ENCODE measurements at places on chromosomes 11 and 22.
A peak's percentile ranks its signal among the peaks of the same experiment; 100 is the strongest.

DNA sequence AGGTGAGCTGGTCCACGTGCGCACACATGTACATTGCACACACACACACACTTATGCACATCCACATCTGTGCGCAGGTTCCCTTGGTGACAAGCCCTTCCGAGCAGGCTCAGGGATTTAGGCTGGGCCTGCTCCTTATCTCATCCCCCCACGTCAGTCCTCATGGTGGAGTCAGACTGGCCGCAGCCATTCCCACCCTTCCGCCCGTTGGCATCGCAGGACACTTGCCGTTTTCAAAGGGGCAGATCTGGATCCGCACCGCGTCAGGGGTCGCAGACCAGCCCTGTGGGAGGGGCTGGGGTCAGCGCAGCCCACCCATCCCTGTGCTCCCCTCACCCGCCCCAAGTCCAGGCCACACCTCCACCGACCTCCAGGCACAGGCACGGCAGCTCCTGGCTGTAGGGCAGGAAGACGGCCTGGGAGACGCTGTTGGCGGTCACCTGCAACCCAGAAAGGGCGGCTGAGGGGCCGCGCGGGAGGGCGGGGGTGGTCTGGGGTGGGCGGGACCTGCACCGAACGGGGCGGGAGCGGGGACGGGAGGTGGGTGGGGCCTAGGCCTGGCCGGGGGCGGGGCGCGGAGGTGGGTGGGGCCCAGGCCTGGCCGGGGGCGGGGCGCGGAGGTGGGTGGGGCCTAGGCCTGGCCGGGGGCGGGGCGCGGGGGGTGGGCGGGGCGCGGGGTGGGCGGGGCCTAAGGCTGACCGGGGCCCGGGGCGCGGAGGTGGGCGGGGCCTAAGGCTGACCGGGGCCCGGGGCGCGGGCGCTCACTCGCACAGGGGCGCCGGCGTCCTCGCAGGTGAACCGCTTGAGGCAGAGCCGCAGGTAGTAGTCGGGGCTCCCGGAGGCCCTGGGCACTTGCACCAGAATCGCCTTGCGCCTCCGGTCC, 13.3 kb downstream of the IL17REL start:
- DNase-seq, result no peak

- no peak for DNase-seq
These were observed 13.9 kb downstream of the FZD4 start for GRCh38 chr11:86941077-86941870.

DNA sequence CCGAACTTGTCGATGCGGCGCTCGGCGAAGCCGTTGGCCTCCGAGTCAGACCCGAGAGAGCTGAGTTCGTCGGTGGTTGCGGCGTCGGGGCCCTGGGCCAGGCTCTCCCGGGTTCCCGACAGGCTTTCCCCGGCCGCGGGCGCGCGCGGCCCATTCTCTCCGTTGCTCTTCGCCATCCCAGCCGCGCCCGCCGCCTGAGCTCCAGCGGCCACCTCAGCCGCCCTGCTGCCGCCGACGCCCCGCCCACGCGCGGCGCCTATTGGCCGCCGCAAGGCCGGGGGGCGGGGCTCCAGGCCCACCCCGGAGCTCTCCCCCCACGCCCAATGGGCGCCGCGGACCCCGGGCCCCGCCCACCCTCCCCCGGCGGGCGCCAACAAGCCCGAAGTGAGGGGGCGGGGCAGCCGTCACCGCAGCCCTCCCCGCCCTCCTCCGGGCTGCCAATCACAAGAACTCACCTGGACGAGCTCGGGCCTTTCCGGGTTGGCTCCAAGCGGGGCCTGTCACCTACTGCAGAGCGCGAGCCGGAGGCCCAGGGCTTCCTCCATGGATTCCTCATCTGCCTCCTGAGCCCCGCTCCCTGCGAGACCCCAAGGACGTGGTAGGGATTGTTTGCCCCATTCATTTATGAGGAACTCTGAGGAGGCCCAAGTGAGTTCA, at the start of gene TBC1D10A:
Gene TBC1D10A (minus strand): TSS at position 236 of the 657 bp plus-strand sequence. CDS start 60 bp downstream, at position 176.
- DNase-seq, result peak; percentile 61

GRCh38 chr11:133710241-133710640, 135.1 kb downstream of the SPATA19 start:
- no peak for DNase-seq

- no peak for DNase-seq
These were observed 4.0 kb downstream of the EP300 start for GRCh38 chr22:41096391-41096790.

- no peak for DNase-seq
These were observed 7.7 kb upstream of the DGAT2 start for GRCh38 chr11:75760710-75761493.

- no peak for DNase-seq
These were observed 25.9 kb downstream of the MOV10L1 start for GRCh38 chr22:50115693-50116092.

GRCh38 chr11:94150704-94151685, 22.4 kb downstream of the PANX1 start:
- no peak for DNase-seq

- DNase-seq, result no peak
These were observed 192.1 kb downstream of the IGLL1 start for GRCh38 chr22:23387827-23388516.

- no peak for DNase-seq
These were observed 73.6 kb downstream of the CSTPP1 start for GRCh38 chr11:47010179-47010578.

DNA sequence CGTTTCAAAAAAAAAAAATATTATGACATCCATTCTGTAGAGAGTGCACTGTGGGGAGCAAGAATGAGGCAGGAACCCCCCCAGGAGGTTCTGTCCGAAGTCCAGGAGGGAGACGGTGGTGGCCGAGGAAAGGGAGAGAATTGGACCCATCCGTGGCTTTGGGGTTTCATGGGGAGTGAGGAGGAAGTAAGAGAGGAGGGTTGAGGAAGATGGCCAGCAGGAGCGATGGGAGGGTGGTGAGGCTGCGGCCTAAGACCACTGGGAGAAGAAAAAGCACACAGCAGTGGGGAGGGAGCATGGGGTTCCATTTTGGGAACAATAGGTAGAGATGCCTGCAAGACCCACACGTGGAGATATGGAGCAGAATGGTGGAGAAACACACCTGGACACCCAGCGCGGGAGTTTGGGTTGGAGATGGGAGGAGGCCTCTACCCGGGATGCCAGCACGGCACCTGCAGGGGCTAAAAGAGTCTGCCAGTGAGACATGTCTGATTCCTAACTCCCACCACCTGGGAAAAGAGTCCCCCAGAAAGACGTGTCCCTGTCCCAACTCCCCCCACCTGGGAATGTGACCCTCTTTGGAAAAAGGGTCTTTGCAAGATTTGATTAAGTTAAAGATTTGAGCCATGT, 72.5 kb upstream of the SHANK2 start:
- no peak for DNase-seq

GRCh38 chr11:134583397-134583990, 171.5 kb upstream of the B3GAT1 start:
- no peak for DNase-seq

- no peak for DNase-seq
These were observed 2.6 kb downstream of the KCNK7 start for GRCh38 chr11:65592858-65593517.

DNA sequence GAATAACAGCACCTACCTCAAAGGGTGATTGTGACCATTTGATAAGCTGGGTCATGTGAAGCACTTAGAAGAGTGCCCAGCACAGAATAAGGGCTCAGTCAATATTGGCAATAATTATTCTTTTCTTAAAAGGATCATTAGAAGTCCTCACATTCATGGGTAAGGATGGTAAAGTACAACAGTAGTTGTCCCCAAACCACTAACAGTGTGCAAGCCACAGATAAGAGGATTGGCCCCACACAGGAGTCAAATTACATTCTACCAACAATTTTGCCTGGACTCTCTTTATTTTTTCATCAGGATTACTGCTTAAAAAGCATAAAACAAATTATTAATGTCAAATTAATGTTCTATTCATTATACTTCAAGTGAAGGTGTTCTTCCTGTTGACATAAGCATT, 271.5 kb upstream of the PDGFD start:
- no peak for DNase-seq

DNA sequence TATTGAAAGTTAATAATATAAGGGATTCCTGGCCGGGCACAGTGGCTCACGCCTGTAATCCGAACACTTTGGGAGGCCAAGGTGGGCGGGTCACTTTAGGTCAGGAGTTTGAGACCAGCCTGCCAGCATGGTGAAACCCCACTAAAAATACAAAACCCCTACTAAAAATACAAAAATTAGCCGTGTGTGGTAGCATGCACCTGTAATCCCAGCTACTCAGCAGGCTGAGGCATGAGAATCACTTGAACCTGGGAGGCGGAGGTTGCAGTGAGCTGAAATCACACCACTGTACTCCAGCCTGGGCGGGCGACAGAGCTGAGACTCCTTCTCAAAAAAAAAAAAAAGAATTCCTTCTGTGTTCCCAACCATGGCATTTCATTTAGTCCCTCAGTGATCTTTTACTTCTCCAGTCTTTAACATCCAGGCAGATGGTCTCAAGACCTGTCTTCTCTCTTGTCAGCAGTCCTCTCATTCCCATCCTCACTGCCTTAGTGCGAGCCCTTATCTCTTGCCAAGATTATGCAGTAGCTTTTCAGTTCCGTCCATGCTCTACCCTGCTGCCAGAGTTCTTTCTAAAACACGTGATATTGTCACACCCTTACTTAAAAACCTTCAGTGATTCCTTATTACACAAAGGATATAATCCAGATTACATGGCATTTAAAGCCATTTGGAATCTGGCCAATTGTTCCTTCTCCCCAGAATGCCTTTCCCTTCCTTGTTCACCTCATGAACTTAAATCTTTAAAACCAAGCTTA, 17.9 kb downstream of the RTN3 start:
- no peak for DNase-seq

DNA sequence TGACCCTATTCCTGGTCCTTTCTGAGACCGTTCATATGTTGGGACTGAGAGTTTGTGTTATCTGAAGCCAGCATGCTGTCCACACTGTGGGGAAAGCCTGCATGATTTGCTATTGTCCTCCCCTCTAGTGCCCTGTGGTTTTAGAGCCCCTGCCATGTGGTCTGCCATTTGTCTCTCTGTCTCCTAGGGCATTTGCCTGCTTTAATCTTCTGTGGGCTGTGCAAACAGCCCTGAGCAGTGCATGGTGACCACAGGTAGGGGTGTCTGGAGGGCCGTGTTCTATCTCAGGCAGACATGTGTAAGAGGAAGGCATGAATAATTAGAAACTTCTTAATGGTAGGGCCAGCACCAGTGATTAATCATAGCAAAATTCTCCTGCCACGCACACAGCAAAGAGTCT, 23.0 kb downstream of the AMPD3 start:
- no peak for DNase-seq

DNA sequence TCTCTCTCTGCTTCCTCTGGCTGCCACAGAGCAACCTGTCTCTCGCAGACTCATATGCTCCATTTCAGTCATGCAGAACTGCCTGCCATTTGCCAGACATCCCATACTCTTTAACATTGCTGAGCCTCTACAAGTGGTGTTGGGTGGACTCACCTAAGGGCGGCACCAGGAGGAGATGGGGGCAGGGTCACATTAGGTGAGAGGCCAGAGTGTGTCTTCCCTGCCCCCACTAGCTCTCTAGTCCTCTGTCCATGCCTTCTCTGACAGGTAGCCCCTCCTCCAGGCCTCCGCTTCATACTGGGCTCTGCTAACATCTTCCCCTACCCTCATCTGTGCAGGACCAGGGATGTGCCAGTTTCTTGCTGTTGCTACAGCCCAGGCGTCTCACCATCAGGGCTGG, 366.3 kb downstream of the TENM4 start:
- no peak for DNase-seq

- no peak for DNase-seq
These were observed 19.2 kb downstream of the THAP12 start for GRCh38 chr11:76361776-76362175.

- DNase-seq, result no peak
These were observed 11.7 kb downstream of the MSANTD2 start for GRCh38 chr11:124788521-124788920.

DNA sequence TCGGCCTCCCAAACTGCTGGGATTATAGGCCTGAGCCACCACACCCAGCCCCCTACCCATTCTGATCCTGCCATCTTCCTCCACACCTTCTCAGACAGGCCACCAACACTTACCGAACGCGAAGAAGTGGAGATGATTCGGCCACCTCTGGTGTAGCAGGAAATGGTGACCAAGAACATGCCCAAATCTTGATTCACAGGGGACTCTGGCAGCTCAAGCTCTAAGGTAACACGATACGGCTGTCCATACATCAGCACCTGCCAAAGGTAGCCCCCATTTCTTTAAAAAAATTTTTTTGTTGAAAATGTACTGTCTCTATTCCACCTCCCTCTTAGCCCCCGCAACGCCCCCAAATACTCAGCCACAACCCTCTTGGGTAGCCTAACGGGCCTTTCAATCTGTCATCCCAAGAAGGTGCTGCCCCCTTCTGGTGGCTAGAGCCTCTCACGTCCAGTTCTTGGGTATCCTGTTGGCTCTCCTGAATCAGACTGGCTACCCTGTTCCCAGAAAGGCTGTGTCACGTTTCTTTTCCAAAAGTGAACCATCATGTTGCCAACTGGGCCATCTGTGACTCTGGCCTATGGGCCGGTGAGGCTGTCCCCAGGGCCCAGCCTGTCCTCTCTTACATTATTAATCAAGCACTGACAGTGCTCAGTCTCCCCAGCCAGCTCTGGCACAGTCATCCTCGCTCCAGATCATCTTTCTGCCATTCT, 5.3 kb upstream of the LRRN4CL start:
- peak; percentile 46 for DNase-seq

- no peak for DNase-seq
These were observed 387.6 kb upstream of the DDI1 start for GRCh38 chr11:103648670-103649400.

GRCh38 chr11:93857413-93858120, 7.1 kb upstream of the VSTM5 start:
- DNase-seq, result no peak

DNA sequence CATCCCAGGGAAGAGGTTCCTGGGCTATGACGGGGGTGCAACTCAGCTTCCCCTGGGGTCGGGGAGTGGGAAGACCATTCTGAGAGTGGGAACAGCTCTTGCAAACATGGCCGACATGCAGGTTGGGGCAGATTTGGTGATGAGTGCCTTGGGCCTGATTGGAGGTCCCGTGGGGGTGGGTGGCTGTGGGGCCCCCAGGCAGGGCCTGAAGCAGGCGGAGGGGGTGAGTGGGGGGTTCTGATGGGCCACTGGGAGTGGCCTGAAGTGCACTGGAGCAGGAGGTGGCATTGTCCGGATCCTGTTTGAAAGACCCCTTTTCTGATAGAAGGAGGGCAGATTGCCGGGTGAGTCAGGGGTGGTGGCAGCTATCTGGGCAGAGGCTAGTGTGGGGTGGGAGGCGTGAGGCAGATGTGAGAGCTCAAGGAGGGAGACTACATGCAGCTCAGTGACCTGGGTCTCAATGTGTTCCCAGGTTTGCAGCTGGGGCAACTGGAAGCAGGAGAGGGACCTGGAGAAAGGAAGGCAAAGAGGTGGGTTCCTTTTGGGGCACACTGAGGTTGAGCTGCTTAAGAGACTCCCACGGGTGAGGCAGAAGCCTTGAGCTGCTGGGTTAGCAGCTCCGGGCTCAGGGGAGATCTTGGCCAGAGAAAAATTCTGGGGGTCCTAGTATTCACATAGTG, 15.1 kb downstream of the MYEOV start:
- DNase-seq, result no peak

GRCh38 chr11:93219440-93219839, 21.6 kb upstream of the SLC36A4 start:
- no peak for DNase-seq

GRCh38 chr11:19793326-19793725, 80.7 kb downstream of the NAV2 start:
- DNase-seq, result no peak

- no peak for DNase-seq
These were observed 119.9 kb upstream of the RASSF10 start for GRCh38 chr11:12889243-12889642.
